ENCODE measurements at places on chromosomes 5 and 9. TPM values are rescaled to one million over a fixed set of nuclear protein-coding genes. Genes with fewer than 3 reads are reported as not detected.

- no peaks in the 10 kb centered on the region for H3K36me3 ChIP-seq
- H3K27ac ChIP-seq = peak overlapping the region; percentile 64
- H3K27me3 ChIP-seq = no peaks in the 10 kb centered on the region
- DNase-seq = peak; percentile 2
These were observed 55.5 kb upstream of the RASGRF2 start for GRCh38 chr5:80904533-80905187.

DNA sequence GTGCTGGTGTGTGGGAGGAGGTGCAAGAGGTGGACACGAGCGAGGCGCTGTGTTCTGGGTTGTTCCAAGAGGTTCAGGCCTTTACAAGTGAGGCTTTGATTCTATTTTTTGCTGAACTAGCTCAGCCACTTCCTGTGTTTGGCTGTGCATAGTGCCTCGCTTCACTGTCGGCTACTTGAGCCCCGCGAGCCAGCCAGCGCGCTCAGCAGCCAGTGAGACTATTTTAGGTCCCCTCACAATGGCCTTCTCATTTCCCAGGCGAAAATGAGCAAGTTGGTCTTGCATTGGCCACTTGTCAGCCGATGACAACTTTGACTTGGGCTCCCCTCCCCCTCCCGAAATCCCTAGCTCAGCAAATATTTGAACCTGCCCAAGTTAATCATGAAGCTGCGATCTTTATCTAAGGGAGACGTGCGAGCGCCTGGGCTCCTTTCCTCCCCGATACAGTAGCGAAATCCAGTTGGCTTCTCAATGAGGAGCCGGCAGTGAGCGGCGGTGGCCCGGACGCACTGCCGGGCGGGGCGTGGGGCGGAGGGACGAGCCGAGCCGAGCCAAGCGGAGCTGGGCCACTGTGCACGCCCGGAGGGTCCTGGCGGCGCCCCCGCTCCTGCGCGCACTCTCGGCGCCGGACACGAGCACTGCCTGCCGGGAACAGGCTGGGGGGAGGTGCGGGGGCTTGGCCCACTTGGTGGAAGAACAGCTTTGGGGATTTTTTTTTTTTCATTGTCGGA, 72.6 kb downstream of the PIK3R1 start:
- peak overlapping the region; percentile 79 for H3K4me3 ChIP-seq
- H3K27ac ChIP-seq = peak overlapping the region; percentile 80
- no peaks in the 10 kb centered on the region for H3K27me3 ChIP-seq
- peak; percentile 35 for DNase-seq

DNA sequence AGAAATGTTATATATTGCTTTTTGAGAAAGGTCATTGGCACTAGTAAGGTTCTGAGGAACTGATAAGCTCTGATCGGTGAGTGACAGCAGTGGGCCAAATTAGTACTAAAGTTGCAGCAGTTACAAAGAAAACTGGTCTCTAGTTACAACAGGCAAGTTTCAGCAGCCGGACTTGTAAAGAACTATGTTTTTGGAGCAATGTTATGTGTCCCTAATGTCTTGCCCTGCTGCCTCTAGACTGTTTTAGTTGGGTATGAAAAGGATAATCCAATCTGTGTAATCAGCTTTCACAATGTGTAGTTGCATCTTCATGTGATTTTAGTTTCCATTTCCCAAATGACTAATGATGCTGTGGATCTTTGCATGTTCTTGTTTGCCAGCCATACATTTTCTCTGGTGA, 113.5 kb downstream of the CAMK4 start:
- no peaks in the 10 kb centered on the region for H3K36me3 ChIP-seq
- H3K27ac ChIP-seq = no peak overlapping the region
- no peak overlapping the region for H3K4me3 ChIP-seq
- H3K4me1 ChIP-seq = no peaks in the 10 kb centered on the region
- no peak for DNase-seq

The WNT8A gene
- polyA plus RNA-seq = not detected

DNA sequence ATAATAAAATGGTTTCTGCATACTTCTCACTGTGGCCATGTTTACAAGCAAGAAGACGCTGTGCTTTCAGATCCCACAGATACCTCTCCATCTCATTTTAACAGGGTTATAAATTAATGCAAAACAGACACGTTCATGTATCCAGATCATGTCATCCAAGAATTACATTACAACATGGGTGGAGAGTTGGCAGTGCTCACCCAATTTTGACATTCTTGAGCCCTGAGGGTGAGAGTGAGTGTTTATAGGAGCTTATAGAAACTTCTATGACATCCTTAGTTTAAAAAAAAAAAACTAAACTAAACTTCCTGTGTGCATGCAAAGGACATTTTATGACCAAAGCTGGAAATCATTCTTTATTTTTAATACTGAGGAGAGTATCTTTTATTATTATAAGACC, 9.1 kb downstream of the PRKACG start:
- no peak overlapping the region for H3K27ac ChIP-seq
- H3K4me3 ChIP-seq = no peak overlapping the region
- H3K27me3 ChIP-seq = no peaks in the 10 kb centered on the region
- H3K4me1 ChIP-seq = no peaks in the 10 kb centered on the region
- DNase-seq = no peak

GRCh38 chr5:141649972-141650371, 1.2 kb downstream of the FCHSD1 start:
- H3K27ac ChIP-seq = no peak overlapping the region
- peaks cover 13% of the 10 kb centered on the region for H3K4me1 ChIP-seq
- no peak for DNase-seq
- no peaks in the 10 kb centered on the region for H3K27me3 ChIP-seq

DNA sequence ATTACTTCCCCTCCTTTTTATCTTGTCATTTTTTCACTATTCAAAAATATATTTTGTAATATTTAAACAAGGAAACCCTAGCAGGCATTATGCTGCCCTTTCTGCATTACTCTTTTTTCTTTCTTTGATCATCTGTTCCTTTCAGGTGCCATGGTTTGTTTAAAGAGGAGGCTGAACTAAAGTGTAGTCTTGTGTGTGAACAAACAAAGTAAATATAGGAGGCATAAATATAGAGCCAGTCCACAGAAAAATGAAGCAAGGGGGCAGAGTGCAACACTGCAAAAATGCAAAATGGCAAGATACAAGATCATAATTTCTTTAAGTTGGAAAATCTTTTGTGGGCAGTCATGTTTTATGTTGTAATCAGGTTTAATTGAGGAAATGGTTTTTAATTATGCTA, 947.3 kb upstream of the COX7C start:
- no peak overlapping the region for H3K27ac ChIP-seq
- no peaks in the 10 kb centered on the region for H3K36me3 ChIP-seq
- H3K4me3 ChIP-seq = no peak overlapping the region
- H3K4me1 ChIP-seq = no peaks in the 10 kb centered on the region
- no peak for DNase-seq

- no peaks in the 10 kb centered on the region for H3K4me1 ChIP-seq
- no peaks in the 10 kb centered on the region for H3K36me3 ChIP-seq
- no peak for DNase-seq
- no peaks in the 10 kb centered on the region for H3K27me3 ChIP-seq
- no peak overlapping the region for H3K4me3 ChIP-seq
- no peak overlapping the region for H3K27ac ChIP-seq
These were observed 19.9 kb downstream of the OR1J1 start for GRCh38 chr9:122457787-122458186.
